ENCODE measurements at places on chromosomes 5 and 9. TPM values are rescaled to one million over a fixed set of nuclear protein-coding genes. Genes with fewer than 3 reads are reported as not detected.
A peak's percentile ranks its signal among the peaks of the same experiment; 100 is the strongest.

DNA sequence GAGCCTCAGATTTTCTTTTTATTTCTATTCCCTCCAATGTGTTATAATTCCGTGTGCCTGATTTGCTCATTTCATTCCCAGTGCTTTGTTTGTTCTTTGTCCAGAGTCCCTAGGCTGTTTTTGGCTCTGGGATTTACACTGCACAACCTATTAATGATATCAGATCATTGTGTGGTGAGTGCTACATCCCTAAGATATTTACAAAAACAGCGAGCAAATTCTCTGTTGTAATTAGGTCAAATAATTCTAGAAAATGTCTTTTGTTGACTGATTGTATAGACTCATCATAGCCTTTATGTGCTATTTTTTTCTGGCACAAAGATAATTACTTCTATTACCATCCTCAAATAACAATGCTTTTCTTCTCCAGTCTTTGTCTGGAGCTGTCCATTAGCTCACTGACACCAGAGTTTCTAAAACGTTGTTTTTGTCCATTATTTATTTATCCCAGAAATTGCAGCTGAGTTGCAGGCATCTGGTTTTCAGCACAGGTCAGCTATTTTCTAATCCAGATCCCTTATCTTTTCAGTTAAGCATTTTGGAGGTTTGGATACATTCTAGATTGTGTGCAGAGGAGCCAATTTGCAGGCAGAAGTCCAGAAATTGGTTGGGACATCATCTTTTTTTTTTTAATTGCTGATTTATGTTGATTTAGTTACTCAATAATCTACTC lies 379.9 kb upstream of the DMAC1 start:
- no peak overlapping the region for H3K4me3 ChIP-seq
- no peak overlapping the region for H3K27ac ChIP-seq
- no peaks in the 10 kb centered on the region for H3K36me3 ChIP-seq

DNA sequence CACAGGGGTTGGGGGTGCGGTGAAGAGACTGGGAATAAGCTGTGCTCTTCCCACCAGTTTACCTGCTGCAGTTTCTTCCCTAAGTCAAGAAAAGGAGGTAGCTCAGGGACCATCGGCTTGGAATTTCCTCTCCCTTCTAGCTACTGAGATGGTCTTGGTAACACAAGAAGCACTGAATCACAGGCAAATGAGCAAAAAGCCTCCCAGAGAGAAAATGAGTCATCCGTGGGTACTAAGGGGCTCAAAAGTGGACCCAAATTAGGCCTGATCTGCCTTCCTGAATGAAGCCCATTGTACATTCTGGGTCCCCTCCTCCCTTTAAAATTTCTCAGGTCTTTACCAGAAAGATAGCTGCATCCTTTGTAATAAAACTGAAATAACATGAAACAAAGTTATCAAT lies 49.9 kb downstream of the PTPN3 start:
- no peaks in the 10 kb centered on the region for H3K27me3 ChIP-seq
- H3K36me3 ChIP-seq: peaks cover 4% of the 10 kb centered on the region
- no peak for DNase-seq
- H3K4me1 ChIP-seq: no peaks in the 10 kb centered on the region
- H3K4me3 ChIP-seq: no peak overlapping the region

- peaks cover 22% of the 10 kb centered on the region for H3K4me1 ChIP-seq
- no peak overlapping the region for H3K27ac ChIP-seq
- H3K27me3 ChIP-seq: no peaks in the 10 kb centered on the region
- no peak overlapping the region for H3K4me3 ChIP-seq
- DNase-seq: no peak
These were observed 126.0 kb downstream of the CDC42SE2 start for GRCh38 chr5:131389869-131390265.

DNA sequence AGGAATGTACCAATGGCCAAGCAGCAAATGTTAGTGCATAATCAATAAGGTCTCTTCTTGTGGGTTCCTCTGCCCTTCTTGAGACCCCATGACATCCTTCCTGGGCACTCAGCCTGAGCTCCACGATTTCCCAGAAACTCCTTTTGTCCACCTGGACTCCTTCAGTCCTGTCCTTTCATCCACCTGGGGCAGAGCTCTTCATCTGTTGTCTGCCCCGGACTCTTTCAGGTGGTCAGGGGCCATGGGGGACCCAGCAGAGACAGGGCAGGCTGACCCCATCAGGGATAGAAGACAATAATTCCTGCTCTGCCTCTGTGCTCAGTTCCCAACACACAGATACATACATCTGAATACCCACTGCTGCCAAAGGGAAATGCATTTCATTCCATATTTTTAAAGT lies 58.9 kb upstream of the OTULINL start:
- no peak for DNase-seq
- no peaks in the 10 kb centered on the region for H3K36me3 ChIP-seq
- H3K27ac ChIP-seq: no peak overlapping the region
- no peaks in the 10 kb centered on the region for H3K27me3 ChIP-seq
- no peak overlapping the region for H3K4me3 ChIP-seq

DNA sequence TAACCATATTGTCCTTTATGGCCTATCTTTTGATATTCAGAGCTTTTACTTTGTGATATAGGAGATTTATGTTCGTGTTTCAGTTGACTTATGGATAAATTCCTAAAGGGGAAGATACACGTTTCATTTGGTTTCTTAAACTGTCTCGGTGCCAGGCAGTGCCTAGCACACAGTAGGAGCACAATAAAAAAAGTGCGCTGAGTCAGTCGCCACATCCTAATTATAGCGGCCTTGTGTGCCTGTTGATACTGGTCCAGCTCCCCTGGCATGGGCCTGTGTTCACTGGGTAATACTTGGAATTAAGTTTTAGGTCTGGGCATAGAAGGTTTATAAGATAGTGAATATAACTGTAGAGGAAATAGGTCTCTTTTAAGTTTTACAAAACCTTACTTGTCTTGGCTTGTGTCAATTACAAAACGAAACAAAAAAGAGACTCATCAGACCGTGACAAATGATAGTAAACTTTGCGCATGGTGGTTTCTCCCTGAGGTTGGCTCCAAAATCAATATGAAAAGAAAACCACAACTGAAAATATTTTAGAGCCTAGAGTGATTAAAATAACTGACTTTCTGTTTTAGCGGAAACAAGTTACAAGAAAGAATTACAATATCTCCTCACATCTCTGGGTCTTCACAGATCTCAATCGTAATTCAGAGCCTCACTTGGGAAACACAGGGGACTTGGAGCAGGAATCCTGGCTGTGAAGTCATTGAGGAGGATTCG lies 84.8 kb downstream of the MVB12B start:
- H3K27ac ChIP-seq: no peak overlapping the region
- no peaks in the 10 kb centered on the region for H3K27me3 ChIP-seq
- no peak for DNase-seq
- peaks cover 34% of the 10 kb centered on the region for H3K36me3 ChIP-seq
- no peaks in the 10 kb centered on the region for H3K4me1 ChIP-seq

DNA sequence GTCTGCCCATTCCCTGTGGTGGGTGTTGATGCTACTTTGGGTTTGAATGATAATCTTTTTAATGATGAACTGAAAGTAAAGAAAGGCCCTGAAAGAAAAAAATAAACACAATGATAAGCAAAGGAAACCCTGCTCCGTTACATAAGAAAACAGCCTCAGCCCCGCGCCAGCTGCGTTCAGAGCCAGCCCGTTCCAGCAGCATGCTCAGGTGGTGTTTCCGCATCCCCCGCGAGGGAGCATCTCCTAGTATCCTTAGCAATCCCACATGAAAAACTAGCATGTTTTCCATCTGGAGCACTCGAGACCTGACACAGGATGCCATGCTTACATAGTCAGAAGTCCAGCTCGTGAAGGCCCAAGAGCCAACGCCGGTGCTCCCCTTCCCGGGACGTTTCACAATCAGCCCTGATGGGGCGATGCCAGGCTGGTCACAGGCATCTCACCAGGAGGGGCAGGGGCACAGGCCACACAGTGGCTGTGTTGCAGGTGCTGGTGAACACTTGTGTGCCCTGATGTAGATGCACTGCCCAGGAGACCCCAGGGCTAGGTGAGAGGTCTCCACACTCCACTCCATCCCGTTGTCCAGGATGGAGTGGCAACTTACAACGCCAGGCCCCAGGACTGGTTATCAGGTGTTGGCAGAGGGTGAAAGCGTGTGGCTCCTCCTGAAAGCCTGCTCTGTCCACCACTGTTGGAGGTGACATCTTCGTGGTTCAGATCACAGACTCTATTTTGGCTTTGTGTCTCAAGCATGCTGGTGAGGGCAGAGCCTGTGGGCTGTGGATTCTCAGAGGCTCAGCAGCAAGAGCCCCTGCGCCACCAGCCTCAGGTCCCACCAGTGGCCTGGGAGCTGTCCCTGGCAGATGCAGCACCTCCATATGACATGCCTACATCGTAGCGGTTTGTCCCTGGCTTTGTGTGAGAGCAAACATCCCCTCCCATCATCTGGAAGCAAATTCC lies 246.8 kb upstream of the IRX1 start:
- no peaks in the 10 kb centered on the region for H3K4me1 ChIP-seq
- H3K27me3 ChIP-seq: no peaks in the 10 kb centered on the region
- no peak overlapping the region for H3K4me3 ChIP-seq
- no peak overlapping the region for H3K27ac ChIP-seq
- H3K36me3 ChIP-seq: no peaks in the 10 kb centered on the region

- H3K4me3 ChIP-seq: no peak overlapping the region
- H3K36me3 ChIP-seq: peaks cover 78% of the 10 kb centered on the region
- no peak for DNase-seq
- no peak overlapping the region for H3K27ac ChIP-seq
- no peaks in the 10 kb centered on the region for H3K4me1 ChIP-seq
These were observed 49.0 kb upstream of the SUSD3 start for GRCh38 chr9:93009337-93010015.

- peaks cover 78% of the 10 kb centered on the region for H3K36me3 ChIP-seq
- H3K27ac ChIP-seq: peak overlapping the region; percentile 31
- H3K4me3 ChIP-seq: no peak overlapping the region
- peaks cover 18% of the 10 kb centered on the region for H3K4me1 ChIP-seq
- DNase-seq: no peak
- no peaks in the 10 kb centered on the region for H3K27me3 ChIP-seq
These were observed 24.0 kb downstream of the ABL1 start for GRCh38 chr9:130858739-130859705.

GRCh38 chr5:158701007-158701391 lies 398.7 kb downstream of the EBF1 start:
- DNase-seq: no peak
- H3K4me3 ChIP-seq: no peak overlapping the region
- H3K4me1 ChIP-seq: peaks cover 3% of the 10 kb centered on the region
- H3K27me3 ChIP-seq: no peaks in the 10 kb centered on the region
- no peak overlapping the region for H3K27ac ChIP-seq

- H3K4me1 ChIP-seq: peaks cover 16% of the 10 kb centered on the region
- H3K4me3 ChIP-seq: peak overlapping the region; percentile 79
- no peaks in the 10 kb centered on the region for H3K27me3 ChIP-seq
- H3K27ac ChIP-seq: no peak overlapping the region
- H3K36me3 ChIP-seq: peaks cover 5% of the 10 kb centered on the region
These were observed 1.2 kb downstream of the NIPSNAP3B start for GRCh38 chr9:104765138-104765537.

DNA sequence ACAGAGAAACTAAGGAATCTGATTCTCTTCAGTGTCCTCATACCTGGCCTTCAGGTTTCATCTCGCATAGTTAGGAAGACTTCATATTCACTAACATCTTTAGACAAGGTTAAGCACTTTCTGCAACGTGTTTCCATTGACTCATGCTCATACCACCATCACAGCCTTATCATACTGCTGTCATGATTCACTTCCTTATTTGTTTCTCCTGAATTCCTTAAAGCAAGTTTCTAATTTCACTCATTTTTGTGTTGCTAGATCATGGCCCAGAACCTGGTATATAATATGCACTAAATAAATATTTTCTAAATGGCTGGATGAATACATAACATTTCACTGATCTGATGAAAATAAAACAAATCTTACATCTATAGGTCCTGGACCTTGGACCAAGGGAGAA lies 472.9 kb downstream of the PRELID2 start:
- no peak overlapping the region for H3K4me3 ChIP-seq
- no peaks in the 10 kb centered on the region for H3K4me1 ChIP-seq
- H3K36me3 ChIP-seq: no peaks in the 10 kb centered on the region
- no peaks in the 10 kb centered on the region for H3K27me3 ChIP-seq
- no peak overlapping the region for H3K27ac ChIP-seq

DNA sequence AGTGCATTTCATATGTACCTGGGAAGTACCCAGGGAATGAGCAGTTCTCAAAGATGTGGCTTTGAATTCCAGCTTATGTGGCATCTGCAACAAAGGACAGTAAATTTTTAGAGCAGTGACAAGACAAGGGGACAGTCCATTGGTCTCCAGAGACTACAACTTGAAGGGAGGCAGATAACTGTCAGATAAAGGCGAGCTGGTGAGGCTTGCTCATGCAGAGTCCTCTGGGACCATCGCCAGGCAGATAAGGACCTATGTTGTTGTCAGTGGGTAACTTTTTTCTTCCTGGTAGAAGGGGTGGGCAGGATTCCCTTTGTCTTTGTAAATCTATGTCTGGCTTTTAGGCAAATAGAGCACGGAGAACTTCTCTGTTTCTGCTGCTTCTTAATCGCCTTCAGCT lies 120.2 kb downstream of the ICE1 start:
- no peak for DNase-seq
- no peaks in the 10 kb centered on the region for H3K36me3 ChIP-seq
- no peaks in the 10 kb centered on the region for H3K27me3 ChIP-seq
- no peak overlapping the region for H3K4me3 ChIP-seq

GRCh38 chr5:24353016-24353415 lies 291.8 kb downstream of the CDH10 start:
- H3K4me1 ChIP-seq: no peaks in the 10 kb centered on the region
- H3K27me3 ChIP-seq: no peaks in the 10 kb centered on the region
- H3K27ac ChIP-seq: no peak overlapping the region
- H3K36me3 ChIP-seq: no peaks in the 10 kb centered on the region
- H3K4me3 ChIP-seq: no peak overlapping the region

DNA sequence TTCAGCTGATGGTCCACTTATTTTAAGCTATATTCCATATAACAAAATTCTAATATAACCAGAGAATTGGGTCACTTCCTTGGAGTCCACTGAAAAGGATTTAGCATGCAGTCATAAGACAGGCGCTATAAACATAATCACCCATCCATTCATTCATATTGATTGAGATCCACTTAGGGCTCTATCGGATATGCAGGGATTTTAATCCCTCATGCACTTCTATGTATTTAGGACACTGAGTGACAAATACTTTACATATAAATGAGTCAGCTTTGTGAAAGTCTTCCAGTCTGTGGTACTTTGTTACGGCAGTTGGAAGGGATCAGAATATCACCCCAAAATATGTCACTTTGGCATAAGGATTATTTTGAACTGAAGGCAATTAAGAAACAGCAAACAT lies 127.3 kb upstream of the ZNF608 start:
- no peak for DNase-seq
- no peaks in the 10 kb centered on the region for H3K27me3 ChIP-seq
- peaks cover 29% of the 10 kb centered on the region for H3K4me1 ChIP-seq
- H3K27ac ChIP-seq: no peak overlapping the region
- H3K4me3 ChIP-seq: no peak overlapping the region

Gene PLAC8L1
- not detected for total RNA-seq

Gene GABRA1
- total RNA-seq: not detected

Gene TAF11L5
- not detected for total RNA-seq

Gene SYNPO
- total RNA-seq: 90.6 TPM

Gene CNTFR
- 2.5 TPM for total RNA-seq

Gene LMX1B
- 0.21 TPM for total RNA-seq

Gene GAPT
- 6.5 TPM for total RNA-seq

Gene PCDHA12
- 6.6 TPM for total RNA-seq

Gene SLC6A18
- not detected for total RNA-seq
